Activated T-helper 1 cell treated with Interleukin-2 at 50 U/mL for 16 hours (primary cell): ENCODE measurements at places on chromosomes 2 and 18.

DNA sequence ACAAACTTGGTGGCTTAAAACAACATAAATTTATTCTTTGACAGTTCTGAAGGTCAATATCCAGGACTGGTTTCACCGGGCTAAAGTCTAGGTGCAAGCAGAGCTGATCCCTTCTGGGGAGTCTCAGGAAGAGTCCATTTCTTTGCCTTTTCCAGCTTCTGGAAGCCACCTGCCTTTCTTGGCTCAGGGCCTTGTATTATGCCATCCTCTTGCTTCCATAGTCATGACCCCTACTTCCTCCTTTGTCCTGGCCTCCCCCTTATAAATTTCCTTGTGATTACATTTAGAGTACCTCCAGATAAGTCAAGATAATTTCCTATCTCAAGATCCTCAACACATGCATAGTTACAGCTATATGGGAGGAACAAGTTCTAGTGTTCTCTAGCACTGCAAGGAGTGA, 1089.5 kb downstream of the LRP1B start:
- no peak for DNase-seq

- no peak for DNase-seq
Measured at GRCh38 chr2:48137829-48138228, 231.5 kb upstream of the FBXO11 start.

GRCh38 chr2:181421464-181421863, 35.7 kb upstream of the ITGA4 start:
- DNase-seq, result no peak

- DNase-seq, result no peak
Measured at GRCh38 chr2:127586746-127587295, 51.3 kb downstream of the MYO7B start.
